ENCODE measurements at places on chromosomes 3 and 15.

DNA sequence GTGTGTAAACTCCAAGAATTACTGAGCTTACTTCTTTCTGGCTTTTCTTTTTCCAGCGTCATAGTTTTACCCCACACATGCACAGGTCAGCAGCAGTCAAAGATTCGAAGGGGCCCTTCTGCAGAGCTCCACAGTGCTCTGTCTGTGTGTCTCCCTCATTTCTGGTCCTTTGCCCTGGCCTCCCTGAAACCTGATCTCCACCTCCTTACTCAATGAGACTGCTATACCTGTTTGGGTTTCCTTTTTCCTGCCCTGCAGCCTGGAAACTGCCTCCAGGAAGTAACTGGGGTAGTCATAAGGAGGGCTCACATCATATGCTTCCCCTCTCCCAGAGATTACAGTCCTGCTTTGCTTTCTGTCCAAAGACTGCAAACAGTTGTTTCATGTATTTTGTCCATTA, 82.8 kb upstream of the TNIK start:
- DNase-seq = no peak

- no peak for DNase-seq
Measured at GRCh38 chr3:177968891-177969290, 567.3 kb upstream of the KCNMB2 start.

DNA sequence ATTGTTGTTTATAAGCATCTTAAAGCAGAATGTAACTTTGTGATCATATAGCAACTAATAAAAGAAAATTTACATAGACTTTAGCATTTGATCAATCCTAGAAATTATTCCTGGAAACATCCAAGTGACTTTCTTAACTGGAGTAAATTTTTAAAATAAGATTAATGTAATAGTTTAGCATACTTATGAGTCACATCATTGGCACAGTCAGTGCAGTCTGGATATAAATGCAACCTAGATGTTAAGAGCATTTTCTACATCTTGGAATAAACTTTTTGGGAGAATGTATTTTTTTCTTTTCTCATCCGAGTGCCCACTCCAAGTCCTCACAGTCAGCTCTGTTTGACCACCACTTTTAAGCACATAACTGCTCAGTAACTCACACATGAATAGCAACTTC, 324.6 kb upstream of the PLSCR5 start:
- no peak for DNase-seq

DNA sequence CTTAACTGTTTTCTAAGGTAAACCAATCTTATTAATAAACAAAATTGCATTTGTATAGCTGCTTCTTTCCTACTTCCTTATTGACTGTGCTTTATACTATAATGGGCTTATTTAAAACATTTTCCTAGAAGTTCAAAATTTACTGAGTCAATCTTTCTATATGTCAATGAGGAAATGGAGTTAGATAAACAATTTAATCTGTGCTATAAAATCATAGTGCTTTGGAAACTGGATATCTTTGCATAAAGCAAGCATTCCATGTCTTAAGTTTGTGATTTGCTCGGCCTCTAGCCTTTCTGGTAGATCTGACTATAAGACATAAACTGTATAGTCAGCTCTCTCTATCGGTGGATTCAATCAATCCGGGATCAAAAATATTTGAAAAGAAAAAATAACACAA, 99.6 kb downstream of the NEDD4 start:
- DNase-seq = no peak

DNA sequence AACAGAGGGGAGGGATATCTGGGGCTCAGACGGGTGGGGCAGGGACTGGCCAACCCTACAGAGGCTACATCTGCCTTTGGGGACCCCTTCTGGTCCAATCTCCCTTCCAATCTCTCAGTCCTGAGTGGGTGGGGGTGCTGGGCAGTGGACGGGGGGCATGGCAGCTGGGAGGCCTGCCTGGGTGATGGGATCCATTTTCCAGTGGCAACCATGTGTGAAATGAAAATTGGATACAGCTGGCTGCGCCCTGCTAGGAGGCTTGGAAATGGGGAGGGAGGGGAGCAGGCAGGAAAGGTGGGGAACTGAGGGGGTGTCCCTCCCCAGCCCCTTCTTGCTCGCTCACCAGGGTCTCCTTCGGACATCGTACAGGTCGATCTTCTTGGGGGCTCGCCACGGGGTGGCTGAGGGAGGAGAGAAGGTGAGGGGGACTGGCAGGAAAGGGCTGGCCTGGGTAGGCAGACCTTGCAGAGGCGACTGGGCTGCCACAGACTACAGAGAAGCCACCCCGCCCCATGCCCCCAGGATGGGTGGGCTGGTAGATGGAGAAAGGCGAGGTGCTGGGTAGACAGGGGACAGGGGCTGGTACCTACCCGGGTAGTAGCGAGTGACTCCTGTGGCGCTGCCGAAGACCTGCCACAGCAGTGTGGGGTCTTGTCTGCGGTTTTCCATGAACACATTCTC, 21.2 kb upstream of the TMEM115 start:
- DNase-seq = no peak

DNA sequence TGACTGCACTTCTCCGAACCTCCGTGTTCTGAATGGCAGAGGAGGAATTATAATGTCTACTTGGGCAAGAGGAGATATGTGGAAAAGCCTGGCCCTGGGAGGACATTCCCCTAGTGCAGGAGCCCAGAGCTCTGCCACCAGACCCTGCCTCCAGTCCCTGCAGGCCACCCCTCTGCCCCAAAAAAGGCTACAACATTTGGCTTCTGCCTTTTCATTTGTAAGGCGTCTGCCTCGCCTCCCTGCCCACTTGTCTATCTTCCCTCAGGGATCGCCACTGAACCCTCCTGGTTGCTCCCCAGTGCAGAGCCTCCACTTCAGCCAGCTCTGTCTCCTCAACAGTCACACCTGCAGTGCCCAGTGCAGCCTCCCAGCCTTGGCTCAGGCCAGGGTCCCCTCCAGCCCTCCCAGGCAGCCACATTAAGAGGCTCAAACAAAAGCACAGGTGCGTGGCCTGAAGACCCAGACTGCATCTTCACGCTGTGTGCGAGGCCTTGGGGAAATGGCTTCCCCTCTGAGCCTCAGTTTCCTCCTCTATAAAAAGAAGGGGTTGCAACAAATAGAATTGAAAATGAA, 125.9 kb upstream of the SMAD3 start:
- no peak for DNase-seq

DNA sequence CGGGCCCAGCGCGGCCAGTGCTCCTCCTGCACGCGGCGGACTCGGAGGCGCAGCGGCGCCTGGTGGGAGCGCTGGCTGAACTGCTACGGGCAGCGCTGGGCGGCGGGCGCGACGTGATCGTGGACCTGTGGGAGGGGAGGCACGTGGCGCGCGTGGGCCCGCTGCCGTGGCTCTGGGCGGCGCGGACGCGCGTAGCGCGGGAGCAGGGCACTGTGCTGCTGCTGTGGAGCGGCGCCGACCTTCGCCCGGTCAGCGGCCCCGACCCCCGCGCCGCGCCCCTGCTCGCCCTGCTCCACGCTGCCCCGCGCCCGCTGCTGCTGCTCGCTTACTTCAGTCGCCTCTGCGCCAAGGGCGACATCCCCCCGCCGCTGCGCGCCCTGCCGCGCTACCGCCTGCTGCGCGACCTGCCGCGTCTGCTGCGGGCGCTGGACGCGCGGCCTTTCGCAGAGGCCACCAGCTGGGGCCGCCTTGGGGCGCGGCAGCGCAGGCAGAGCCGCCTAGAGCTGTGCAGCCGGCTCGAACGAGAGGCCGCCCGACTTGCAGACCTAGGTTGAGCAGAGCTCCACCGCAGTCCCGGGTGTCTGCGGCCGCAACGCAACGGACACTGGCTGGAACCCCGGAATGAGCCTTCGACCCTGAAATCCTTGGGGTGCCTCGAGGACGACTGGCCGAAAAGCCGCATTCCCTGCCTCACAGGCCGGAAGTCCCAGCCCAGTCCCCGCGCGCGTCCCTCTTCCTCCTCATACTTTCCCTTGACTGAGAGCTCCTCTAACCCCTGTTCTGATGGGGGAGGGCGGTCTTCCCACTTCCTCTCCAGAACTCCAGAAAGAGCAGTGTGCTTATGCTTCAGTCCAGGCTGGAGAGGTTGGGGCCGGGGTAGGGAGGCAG, 1.4 kb upstream of the IL17RC start:
- peak; percentile 46 for DNase-seq

DNA sequence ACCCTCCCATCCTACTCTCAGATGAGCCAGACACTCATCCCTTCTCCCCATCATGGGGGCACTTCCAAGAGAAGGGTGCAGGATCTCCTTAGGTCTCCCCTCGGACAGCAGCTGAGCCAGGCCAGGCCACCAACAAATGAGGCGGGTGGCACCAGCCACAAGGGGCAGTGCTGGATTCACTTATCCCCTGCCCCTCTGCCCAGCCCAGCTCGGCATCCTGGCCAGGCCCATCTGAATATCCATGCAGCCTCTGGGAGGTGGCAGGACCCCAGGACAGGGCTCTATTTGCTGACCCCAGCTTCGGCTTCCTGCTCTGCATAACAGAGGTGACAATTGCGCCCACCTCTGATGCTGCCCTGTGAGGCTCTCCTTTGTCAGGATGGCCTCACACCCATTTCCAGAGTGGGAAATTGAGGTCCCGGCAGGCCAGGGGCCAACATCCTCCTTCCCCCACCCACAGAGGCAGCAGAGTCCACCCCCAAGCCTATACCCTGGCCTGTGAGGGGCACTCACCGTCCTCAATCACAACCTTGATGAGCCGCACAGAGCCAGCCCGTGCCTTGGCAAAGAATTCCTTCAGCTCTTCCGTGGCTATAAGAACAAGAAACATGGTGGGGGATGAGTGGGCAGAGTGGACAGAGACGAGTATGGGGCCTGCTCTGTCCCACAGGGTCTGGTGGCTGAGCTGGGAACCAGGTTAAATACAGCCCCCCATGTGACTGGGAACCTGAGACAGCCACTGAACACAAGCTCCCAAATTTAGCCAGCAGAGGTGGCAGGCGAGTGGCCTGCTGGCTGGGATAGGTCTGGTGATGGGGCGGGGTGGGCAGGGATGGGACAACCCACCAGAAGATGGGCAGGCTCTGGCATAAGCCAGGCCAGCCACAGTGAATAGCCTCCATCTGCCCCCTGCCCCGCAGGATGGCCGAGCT, 4.2 kb downstream of the TWF2 start:
- no peak for DNase-seq

DNA sequence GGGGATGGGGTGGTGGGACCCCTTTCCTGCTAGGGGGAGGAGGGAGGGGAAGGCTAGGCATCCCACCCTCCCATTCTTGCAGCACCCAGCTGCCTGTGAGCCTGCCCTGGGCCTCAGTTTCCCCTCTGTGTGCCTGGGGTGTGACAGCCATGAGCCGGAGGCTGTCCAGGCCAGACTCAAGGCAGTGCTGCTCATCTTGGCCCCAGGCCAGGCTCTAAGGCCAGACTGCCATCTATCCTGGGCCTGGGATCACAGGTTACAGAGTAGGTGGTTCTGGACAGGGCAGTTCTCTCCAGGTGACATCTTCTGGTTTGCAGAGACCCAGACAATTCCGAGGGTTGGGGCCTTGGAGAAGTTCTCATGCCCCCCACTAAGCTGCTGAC, 3.3 kb upstream of the VILL start:
- DNase-seq = no peak

GRCh38 chr3:53842436-53843194, 3.6 kb downstream of the CHDH start:
- DNase-seq = peak; percentile 72

DNA sequence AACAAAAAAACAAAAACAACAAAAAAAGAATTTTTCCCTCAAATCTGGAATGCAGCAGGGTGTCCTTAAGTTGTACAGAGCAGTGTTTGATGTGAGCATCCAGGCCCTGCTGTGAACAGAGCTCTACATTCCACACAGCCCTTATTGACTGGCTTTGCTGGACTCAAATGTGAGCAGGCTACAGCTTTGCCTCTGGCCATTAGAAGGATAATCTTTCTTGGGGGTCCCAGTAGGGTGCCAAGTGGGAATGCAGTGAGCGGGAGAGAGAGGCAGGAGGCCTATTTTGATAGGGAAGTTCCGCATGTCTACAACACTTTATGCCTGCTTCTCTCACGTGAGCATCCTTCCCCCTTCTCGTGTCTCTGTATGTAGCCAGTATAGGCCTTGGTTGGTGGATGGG, 34.4 kb upstream of the TPRG1 start:
- DNase-seq = no peak

DNA sequence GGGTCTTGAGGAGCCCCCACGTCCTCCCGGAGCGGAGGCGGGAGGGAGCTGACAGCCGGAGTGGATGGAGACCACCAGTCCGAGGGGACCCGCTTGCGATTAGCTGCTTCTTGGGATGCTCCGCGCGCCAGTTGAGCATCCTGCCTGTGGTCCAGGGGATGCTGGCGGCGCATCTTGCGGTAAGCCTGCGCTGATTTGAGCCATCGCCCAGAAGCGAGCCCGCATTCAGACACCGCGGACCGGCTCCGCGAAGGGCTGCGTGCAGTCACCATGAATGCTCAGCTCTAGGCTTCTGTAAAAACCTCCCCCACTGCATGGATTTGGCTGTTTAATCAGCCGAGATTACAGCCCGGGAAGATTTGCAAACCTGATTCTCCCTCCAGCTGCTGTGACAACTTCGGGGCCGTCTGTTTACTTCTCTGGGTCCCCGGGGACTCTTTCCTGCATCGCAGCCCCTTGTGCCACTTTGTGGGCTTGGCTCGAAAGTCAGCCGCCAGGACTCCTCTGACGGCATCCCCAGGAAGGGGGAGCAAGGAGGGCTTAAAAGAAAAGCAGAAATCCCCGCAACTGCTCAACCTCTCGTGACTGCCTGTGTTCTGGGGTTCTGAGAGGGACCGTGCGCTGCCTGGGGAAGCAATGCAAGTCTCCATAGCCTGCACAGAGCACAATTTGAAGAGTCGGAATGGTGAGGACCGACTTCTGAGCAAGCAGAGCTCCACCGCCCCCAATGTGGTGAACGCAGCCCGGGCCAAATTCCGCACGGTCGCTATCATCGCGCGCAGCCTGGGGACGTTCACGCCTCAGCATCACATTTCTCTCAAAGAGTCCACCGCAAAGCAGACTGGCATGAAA, 171.1 kb downstream of the KCNAB1 start:
- DNase-seq = no peak
